Activated T-helper 1 cell treated with anti-CD3 and anti-CD28 coated beads, Interleukin-12 subunit alpha, Interleukin-12 subunit beta, Interleukin-2, Interleukin-4 antibody, amounts not matched to agents 30 ng/mL and 10 ng/mL and 1 ng/mL, durations not matched to agents 14 hours and 24 hours and 36 hours (primary cell): ENCODE measurements at places on chromosomes 3 and 15. TPM values are rescaled to one million over a fixed set of nuclear protein-coding genes. Genes with fewer than 3 reads are reported as not detected.
A peak's percentile ranks its signal among the peaks of the same experiment; 100 is the strongest.

The CSTA gene
- not detected in 2 replicates for total RNA-seq

The BRK1 gene
- 97.2 and 105 TPM in 2 replicates for total RNA-seq

The MORC1 gene
- total RNA-seq: not detected in 2 replicates

The GXYLT2 gene
- 0.08 TPM in 1 of 2 replicates, not detected in the other for total RNA-seq

The PLOD2 gene
- total RNA-seq: 1.4 and 2.0 TPM in 2 replicates

DNA sequence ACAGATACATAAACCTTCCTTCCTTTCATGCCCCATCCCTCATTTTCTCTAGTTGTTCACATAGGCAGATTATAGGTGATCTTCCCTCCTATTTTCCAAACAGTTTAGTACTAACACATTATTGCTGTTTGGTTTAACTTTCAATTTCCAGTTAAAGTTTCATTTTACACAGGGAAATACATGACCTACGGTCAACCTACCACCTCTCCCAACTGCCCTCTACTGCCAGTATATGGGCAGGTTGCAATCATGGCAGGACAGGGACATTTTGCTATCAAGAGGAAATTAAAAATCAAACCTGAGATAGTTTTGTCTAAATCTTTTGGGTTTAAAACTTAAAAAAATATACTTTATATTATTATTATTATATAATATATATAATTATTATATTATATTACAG is 26.1 kb upstream of the TFDP2 start:
- H3K27ac ChIP-seq: no peak overlapping the region
- no peak overlapping the region for H3K4me3 ChIP-seq
- H3K4me1 ChIP-seq: no peaks in the 10 kb centered on the region
- H3K27me3 ChIP-seq: no peaks in the 10 kb centered on the region
- H3K36me3 ChIP-seq: peaks cover 8% of the 10 kb centered on the region

DNA sequence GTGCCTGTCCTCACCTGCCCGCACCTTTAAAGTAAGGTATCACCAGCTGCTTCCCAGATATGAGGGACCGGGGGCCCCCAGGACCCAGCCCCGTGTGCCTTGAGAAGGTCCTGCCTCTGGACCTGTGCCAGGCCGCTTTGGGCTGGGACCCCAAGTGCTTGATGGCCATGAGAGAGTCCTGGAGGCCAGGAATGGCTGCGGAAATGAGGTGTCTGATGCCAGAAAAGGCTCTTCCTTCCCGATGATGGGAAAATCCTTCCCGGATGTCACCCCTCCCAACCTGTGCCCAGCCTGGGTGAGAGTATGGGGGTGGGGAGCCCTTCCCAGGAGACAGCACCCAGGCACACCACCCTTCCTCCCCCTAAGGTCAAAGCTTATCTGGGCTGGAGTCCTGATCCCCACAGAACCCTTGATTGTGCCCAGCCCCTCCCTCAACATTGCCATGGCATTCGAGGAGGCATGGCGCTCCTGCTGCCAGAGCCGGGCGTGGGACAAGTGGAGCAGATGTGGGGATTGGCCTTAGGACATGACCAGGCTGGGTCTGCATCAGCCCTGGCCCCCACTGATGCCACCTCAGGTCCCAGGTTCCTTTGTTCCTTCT is 14.2 kb downstream of the SEMA3F start:
- DNase-seq: no peak
- peaks cover 4% of the 10 kb centered on the region for H3K27me3 ChIP-seq
- no peak overlapping the region for H3K27ac ChIP-seq
- H3K4me1 ChIP-seq: no peaks in the 10 kb centered on the region
- no peak overlapping the region for H3K4me3 ChIP-seq

GRCh38 chr3:79125313-79125984 is 642.3 kb downstream of the ROBO1 start:
- H3K27me3 ChIP-seq: no peaks in the 10 kb centered on the region
- DNase-seq: no peak
- H3K4me1 ChIP-seq: no peaks in the 10 kb centered on the region

- H3K4me1 ChIP-seq: peaks cover 45% of the 10 kb centered on the region
- DNase-seq: peak; percentile 59
- H3K36me3 ChIP-seq: peaks cover 3% of the 10 kb centered on the region
- peak overlapping the region; percentile 84 for H3K27ac ChIP-seq
- H3K4me3 ChIP-seq: peak overlapping the region; percentile 29
Measured at GRCh38 chr15:92803852-92804609, 96.1 kb upstream of the CHD2 start.

GRCh38 chr3:150074697-150075416 is 104.2 kb upstream of the PFN2 start:
- no peaks in the 10 kb centered on the region for H3K4me1 ChIP-seq
- peaks cover 5% of the 10 kb centered on the region for H3K27me3 ChIP-seq
- no peak overlapping the region for H3K27ac ChIP-seq
- DNase-seq: no peak
- no peak overlapping the region for H3K4me3 ChIP-seq

GRCh38 chr3:37198996-37199395 is 24.6 kb upstream of the LRRFIP2 start:
- H3K36me3 ChIP-seq: no peaks in the 10 kb centered on the region
- no peak overlapping the region for H3K27ac ChIP-seq
- no peak overlapping the region for H3K4me3 ChIP-seq
- H3K4me1 ChIP-seq: no peaks in the 10 kb centered on the region
- no peak for DNase-seq

- no peak overlapping the region for H3K27ac ChIP-seq
- no peaks in the 10 kb centered on the region for H3K4me1 ChIP-seq
- DNase-seq: no peak
- H3K4me3 ChIP-seq: no peak overlapping the region
Measured at GRCh38 chr3:35088943-35089342, 550.4 kb upstream of the ARPP21 start.

DNA sequence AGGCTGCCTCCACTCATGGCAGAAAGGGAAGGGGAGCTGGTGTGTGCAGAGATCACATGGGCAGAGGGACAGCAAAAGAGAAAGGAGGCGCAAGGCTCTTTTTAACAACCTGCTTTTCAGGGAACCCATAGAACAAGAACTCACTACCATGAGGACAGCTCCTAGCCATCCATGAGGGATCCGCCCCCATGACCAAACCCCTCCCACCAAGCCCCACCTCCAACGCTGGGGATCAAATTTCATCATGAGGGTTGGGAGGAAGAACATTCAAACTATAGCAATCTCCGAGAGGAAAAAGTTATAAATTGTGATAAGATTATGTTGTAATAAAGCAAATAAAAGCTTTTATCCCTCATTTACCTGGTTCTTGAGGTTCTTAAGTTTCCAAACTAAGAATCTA is 84.7 kb upstream of the LMCD1 start:
- no peak overlapping the region for H3K4me3 ChIP-seq
- no peak for DNase-seq
- peaks cover 1% of the 10 kb centered on the region for H3K27me3 ChIP-seq
- H3K27ac ChIP-seq: no peak overlapping the region
- H3K4me1 ChIP-seq: no peaks in the 10 kb centered on the region

DNA sequence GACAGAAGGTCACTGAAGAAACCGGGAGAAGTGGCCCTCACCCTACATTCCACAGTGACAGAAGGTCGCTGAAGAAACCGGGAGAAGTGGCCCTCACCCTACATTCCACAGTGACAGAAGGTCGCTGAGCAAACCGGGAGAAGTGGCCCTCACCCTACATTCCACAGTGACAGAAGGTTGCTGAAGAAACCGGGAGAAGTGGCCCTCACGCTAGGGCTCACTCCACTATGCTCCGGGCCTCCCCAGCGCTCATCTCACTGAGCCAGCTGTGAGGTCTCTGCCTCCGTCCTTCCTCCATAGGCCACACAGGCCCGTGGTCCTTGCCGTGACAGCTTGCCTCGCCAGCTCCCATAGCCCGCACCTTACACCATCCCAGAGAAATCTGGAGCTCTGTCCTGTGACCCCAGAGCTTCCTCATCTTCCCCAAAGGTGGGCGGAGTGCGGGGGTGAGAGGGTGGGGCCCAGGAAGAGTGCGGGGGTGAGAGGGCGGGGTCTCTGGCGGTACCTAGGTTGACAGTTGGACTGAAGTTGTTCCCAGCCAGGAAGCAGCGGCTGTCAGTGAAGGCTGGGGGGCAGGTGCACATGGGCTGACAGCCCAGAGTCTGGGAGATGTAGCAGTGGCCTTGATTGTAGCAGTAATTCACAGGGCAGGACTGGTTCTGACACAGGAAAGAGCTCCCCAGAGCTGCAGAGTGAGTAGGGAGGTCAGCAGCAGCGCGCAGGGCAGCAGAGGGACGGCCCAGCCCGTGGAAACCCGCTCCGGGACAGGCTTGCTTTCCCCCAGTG is 32.0 kb downstream of the MUC20 start:
- no peaks in the 10 kb centered on the region for H3K36me3 ChIP-seq
- no peak for DNase-seq
- no peak overlapping the region for H3K4me3 ChIP-seq
- H3K27me3 ChIP-seq: peaks cover 2% of the 10 kb centered on the region
- H3K27ac ChIP-seq: no peak overlapping the region

DNA sequence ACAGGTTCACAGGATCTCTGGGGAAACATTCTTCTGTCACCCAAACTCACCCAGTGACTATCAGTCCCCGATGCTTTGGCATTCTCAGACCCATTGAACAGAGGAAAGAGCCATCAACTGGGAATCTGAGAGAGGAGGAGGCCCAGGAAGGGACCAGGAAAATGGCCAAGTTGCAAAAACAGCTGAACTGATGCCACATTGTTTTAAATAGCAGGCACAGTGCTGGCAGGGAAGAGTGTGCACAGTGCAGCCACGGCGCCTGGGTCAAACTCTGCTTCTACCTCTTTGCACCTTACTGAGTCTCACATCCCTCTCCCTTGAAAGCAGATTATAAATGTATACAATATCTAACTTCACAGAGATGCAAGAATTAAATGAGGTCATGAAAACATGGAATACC is 66.4 kb downstream of the SRGAP3 start:
- no peak for DNase-seq
- peaks cover 4% of the 10 kb centered on the region for H3K36me3 ChIP-seq
- no peak overlapping the region for H3K4me3 ChIP-seq
- peaks cover 32% of the 10 kb centered on the region for H3K4me1 ChIP-seq
- H3K27ac ChIP-seq: no peak overlapping the region

- no peak for DNase-seq
- no peaks in the 10 kb centered on the region for H3K36me3 ChIP-seq
- H3K27me3 ChIP-seq: peaks cover 20% of the 10 kb centered on the region
- no peak overlapping the region for H3K27ac ChIP-seq
- peaks cover under 1% of the 10 kb centered on the region for H3K4me1 ChIP-seq
Measured at GRCh38 chr15:58222679-58223078, 84.5 kb downstream of the AQP9 start.

DNA sequence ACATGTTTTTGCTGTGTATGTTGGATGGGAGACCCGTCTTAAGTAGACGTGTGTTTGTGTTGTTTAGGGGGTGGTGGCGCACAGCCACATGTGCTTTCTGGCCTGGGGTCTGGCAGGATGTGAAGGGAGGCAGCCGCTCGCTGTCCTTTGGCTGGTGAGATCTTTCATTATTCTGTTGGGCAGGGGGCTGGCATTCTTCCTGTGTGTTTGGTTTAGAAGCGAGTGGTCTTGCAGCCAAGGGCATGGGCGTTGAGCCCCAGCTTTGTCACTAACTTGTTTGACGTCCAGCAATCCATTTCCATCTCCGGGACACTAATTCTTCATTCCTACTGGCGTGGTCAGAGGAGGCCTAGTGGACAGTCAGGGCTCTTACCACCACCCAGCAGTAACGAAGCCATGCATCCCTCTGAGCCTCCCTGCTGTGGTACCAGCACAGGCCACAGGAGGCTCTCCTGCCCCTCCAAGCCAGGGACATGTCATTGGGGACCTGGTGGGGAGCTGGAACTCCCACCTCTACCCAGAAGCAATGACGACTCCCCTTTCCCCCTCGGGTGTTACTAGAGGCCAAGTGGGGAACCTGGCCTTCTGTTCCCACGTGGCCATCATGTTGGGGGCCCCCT is 10.7 kb downstream of the THSD4 start:
- no peaks in the 10 kb centered on the region for H3K4me1 ChIP-seq
- no peak overlapping the region for H3K4me3 ChIP-seq
- H3K27ac ChIP-seq: no peak overlapping the region
- no peaks in the 10 kb centered on the region for H3K36me3 ChIP-seq
- DNase-seq: no peak
- H3K27me3 ChIP-seq: peaks cover 6% of the 10 kb centered on the region
